ENCODE measurements at places on chromosomes 11 and 22.

- no peak for DNase-seq
Measured at GRCh38 chr11:27694992-27695391, 5.3 kb downstream of the BDNF start.

DNA sequence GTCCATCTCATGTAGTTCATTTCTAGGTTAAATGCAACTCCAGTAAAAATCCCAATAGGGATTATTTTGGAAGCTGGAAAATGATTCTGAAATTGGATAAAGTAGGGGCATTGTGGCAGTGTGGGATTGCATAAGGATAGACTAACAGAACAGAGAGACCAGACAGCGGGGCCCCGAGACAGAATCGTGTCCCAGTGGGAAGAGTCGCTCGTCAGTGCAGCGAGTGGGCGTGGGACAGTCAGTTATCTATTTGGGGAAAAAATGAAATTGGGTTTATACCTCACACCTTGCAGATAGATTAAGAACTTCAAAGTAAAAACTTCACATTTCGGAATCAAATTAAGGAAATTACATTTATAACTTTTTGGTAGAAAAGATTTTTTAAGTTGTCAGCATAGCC lies 10.6 kb downstream of the SART1 start:
- DNase-seq = no peak

GRCh38 chr11:121141066-121141465 lies 40.0 kb downstream of the TECTA start:
- DNase-seq = no peak

GRCh38 chr11:65634109-65634436 lies 3.8 kb upstream of the SIPA1 start:
- no peak for DNase-seq

GRCh38 chr11:91219535-91219934 lies 996.7 kb upstream of the CHORDC1 start:
- no peak for DNase-seq

- DNase-seq = peak; percentile 66
Measured at GRCh38 chr11:48011102-48011797, 30.9 kb downstream of the PTPRJ start.

- DNase-seq = no peak
Measured at GRCh38 chr11:35122308-35122707, 16.7 kb upstream of the CD44 start.

DNA sequence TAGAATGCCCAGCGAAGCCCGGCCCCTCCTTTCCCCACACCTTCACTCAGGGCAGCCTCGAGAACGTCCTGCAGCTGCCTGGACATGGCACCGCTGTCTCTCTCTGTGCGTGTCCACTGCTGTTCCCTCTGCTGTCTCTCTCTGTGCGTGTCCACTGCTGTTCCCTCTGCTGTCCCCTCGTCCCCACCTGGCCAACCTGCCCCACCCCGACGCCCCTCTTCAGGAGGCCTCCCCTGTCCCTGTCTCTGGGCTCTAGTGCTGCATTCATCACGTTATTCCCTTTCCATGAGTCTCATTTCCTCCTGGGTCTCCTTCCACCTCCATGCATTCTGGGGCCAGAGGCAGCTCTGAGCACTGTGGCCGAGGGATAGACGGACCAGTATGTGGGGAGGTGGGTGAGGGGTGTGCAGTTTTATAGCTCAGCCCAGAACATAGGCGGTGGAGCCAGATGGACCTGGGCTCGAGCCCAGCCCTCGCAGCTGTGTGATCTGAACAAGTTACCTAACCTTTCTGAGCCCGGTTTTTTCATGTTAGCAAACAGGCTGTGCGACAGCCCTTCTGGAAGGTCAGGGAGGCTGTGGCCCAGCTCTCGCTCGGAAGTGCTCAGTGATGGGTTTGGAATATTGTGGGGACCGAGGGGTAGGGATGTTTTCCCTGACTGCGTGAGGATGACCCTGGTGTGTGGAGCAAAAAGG lies 41.9 kb upstream of the SMIM38 start:
- no peak for DNase-seq

DNA sequence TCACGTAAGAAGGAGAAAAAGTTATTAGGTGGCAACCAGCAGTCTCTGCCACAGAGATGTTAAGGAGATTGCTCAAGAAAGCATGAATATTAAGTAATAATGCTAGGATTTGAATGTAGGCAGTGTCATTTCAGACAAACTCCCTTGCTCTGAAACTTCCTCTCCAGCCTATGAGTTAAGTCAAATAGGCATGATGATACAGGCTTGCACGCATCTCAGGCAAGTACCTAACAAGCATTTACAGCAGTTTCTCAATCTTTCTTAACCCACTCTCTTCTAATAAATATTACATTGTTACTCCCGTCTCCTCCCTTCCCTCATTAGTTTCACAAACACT lies 72.7 kb downstream of the RAB38 start:
- DNase-seq = no peak

GRCh38 chr11:16812274-16812673 lies 73.8 kb downstream of the C11orf58 start:
- DNase-seq = peak; percentile 39

- DNase-seq = no peak
Measured at GRCh38 chr11:3226846-3227567, 5.2 kb downstream of the MRGPRE start.

DNA sequence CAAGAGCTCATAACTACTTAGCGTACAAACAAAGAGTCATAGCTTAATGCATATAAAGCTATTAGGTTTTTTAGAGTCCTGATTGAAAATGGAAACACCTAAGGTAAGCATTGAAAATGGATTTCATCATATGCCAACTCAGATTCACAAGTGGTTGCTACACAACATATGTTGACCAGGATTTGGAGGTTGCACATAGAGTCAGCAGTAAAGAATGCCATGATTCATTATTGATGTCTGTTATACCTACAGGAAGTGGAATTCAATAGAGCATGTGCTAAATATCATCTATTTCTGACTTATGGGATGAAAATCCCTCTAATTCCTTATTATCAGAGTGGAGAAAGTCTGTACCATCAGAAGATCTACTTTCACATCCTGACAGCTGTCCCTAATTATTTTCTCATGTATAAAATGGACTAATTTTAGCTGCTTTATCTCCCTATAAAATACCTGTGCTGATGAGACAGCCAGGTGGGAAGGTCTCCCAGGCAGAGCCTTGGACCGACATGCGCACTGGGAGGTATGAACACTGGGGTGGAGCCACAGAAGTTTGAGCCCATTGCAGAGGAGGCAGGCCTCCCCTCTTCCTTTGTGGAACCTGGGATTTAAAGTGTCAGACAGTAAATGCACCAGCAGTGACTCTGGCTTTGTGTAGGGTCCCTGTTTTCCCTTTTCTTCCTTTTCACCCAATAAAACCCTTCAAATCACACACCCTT lies 204.2 kb downstream of the AASDHPPT start:
- DNase-seq = no peak

- no peak for DNase-seq
Measured at GRCh38 chr22:26554956-26555355, 35.0 kb downstream of the TPST2 start.

- no peak for DNase-seq
Measured at GRCh38 chr11:16953663-16954062, 60.6 kb downstream of the PLEKHA7 start.

- DNase-seq = no peak
Measured at GRCh38 chr11:78339483-78339882, 78.1 kb downstream of the GAB2 start.

GRCh38 chr22:47598864-47599263 lies 836.4 kb downstream of the TBC1D22A start:
- DNase-seq = peak; percentile 1

DNA sequence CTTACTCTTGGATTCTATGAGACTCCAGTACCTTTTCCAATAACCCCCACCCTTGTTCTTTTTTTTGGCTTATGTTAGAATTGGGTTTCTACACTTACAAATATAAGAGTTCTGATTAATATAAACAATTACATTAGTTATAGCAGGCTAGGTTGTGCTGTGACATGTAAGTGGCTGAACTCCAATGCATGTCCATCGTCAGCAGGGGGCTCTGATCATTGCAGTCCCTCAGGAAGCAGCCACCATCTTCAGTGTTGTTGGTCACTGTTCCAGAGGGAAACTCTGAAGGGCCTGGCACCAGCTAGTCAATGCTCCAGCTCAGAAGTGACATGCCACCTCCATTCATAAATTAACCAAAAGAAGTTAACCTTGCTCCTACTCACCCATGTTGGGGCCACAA lies 5.6 kb downstream of the LIPT2 start:
- DNase-seq = no peak

DNA sequence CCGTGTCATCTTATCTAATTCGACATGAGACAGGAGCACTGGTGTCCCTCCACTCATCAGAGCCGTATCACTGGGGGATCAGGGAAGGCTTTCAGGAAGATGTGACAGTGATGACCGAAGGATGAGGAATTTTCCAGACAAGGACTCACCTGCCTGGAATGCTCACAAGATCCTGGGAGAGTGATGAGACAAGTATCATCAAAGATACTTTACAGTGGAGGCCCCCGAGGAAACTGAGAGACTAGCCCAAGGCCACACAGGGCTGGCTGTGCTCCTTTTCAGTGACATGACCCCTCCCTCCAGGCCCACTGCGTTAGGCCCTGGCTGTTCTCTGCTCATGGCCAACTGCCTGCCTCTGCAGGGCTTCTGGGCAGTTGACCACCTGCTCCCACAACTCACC lies 13.0 kb downstream of the CLPB start:
- no peak for DNase-seq

GRCh38 chr11:31784611-31785010 lies 26.5 kb downstream of the PAX6 start:
- no peak for DNase-seq

DNA sequence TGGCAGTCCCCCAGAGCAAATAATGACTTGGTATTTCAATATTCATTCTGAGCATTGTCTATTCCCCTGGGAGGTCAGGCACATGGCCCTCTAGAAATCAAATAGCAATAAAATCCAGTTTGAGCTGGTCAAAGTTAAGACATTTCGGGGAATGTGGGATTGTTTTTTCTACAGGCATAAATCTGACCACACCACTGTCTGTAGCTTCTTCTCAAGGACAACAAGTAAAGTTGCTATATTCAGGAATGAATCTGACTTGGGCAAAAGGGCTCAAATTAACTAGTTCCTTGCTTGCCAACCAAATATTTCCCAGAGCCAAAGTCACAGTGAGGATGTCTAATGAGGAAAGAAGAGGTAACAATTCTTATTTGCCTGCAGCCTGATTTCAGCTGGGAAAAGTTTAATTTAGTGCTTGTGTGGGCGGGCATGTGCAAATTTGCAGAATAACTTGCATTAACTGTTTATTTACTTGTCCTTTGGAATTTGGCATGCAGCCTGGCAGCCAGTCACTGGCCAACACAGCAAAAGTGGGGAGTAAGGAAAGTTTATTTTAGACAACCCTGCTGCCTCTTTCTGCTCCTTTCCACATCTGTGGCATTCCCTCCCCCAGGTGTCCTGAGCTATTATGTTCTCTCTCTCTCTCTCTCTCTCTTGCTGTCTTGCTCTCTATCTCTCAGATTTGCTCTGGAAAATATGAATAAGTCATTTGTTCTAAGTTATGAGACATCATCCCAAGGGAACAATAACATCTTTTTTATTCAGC lies 51.2 kb upstream of the ARHGAP20 start:
- DNase-seq = no peak

GRCh38 chr11:76314741-76315090 lies 66.2 kb downstream of the THAP12 start:
- DNase-seq = no peak

DNA sequence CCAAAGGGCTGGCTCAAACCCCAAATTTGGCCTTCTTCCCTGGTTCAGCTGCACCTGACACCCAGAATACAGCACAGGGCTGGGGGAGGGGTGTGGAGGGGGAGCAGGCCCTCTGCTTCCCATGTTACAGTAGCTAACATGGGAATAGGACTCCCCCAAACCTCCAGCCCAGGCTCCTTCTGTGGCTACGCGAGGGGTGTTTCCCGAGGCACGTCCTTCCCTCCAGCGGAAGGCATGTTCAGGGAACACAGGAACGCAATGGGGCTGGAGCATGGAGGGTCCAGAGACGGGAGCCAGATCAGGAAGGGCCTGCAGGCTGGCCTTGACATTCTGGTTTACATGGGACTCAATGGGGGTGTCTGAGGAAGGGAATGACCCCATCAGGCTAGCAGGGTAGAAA lies 11.8 kb upstream of the IGLL1 start:
- no peak for DNase-seq

DNA sequence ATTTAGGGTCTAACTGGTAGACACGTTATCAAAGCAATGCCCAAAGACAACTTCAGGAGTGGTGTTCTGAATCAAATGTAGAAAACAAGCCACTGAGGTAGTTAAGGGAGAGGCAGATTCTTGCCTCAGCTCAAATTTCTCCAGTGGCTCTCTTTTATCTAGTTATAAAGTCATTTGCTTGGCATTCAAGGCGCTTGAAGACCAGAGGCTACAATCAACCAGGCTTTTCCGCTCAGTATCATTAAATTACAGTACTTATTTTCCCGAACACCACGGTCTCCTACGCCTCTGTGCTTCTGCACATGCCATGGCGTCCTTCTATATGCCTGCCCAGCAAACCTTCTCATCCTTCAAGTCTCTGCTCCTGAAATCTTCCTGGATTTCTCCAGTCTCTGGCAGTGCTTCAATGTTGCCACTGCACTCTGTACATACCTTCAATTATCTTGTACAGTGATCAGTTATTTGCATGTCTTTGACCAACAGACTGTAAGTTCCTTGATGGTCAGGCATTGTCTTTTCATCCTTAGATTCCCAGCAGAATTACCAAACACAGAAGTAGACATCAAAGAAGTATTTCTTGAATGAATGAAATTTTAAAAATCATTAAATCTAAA lies 1.4 kb downstream of the POGLUT3 start:
- DNase-seq = no peak

- no peak for DNase-seq
Measured at GRCh38 chr11:81477277-81477676, 1256.4 kb downstream of the FAM181B start.

- DNase-seq = no peak
Measured at GRCh38 chr11:117986981-117987574, 884 bp downstream of the IL10RA start.

DNA sequence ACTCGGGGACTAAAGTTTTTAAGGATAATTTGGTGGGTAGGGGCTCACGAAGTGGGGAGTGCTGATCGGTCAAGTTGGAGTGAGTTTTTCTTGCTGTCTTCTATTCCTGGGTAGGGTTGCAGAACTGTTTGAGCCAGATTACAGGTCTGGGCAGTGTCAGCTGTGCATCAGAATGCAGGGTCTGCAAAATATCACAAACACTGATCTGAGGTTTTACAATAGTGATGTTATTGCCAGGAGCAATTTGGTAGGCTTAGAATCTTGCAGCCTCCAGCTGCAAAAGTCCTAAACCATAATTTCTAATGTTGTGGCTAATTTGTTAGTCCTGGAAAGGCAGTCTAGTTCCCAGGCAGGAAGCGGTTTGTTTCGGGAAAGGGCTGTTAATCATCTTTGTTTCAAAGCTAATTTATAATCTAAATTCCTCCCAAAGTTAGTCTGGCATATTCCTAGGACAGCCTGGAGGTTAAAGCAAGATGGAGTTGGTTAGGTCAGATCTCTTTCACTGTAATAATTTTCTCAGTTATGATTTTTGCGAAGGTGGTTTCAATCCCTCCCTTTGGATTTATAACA lies 39.7 kb upstream of the CALCA start:
- DNase-seq = no peak
